Effector CD8-positive, alpha-beta T cell (primary cell): ENCODE measurements at places on chromosomes 5 and 9.

DNA sequence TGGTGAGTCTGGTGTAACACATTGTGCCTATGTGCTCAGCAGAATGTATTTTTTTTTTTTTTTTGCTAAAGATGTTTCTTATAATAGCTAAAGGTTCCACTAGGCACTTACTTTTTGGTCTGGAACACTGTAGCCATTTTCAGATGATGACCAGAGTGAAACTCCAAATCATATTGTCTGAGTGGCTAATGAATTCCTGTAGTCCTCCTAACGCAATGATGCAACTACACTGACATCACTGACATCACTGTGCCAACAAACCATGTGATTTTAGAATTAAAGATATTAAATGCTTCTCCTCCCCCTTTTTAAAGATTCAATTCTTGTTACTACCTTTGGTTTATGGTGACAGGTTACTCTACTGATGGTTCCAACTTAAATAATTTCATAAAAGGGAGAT lies 28.8 kb downstream of the JAKMIP2 start:
- DNase-seq = no peak

DNA sequence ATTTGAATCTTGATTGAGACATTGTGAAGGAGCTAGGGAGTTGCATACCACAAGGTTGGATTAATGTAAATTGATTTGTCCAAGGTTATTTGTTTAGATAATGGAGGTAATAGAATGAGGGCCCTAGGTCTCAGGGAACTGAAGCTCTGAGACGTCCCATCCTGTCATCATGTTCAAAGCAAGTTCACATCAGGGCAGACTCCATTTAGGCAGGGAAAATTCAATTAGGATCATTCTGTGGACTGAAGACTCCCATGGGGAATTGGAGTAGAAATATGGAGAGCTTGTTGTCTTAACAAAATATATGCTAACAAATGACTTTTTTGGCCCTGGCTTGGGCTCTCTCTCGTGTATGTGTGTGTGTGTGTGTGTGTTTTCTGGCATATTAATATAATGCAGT lies 722.0 kb upstream of the ADAMTS16 start:
- no peak for DNase-seq

DNA sequence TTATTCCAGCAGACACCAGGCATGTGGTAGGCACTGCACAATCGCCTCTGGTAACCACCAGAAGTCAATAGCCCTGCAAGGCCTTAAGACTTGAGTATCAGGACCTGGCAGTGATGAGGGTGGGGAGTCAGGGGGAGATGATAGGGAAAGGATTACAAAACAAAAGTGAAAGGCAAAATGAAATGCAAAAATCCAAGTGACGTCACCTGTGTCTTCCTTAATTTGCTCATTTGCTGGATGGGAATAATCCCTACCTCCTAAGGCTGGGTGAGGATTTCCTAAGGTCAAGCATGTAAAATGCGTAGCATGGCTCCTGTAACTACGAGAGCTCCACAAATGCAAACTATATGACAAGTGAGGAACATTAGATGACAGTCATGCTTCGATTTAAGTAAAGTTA lies 58.4 kb downstream of the FOXI1 start:
- no peak for DNase-seq

DNA sequence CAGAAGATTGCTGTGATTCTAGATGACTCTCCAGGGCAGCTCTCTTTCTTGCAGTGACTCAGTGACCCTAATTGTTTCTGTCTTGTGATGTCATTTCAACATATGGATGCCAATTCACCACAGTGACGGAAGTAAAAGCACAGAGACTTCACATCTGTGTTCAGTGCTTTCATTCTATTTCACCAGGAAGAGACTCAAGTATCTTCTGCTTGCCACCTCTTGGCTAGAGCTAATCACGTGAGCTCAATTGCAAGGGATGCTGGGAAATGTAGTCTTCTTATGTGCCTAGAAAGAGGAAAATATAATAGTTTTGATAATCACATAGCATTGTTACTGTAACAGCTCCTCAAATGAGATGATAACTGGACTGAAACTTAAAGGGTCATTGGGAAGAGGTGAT lies 453.3 kb upstream of the KLF4 start:
- no peak for DNase-seq

DNA sequence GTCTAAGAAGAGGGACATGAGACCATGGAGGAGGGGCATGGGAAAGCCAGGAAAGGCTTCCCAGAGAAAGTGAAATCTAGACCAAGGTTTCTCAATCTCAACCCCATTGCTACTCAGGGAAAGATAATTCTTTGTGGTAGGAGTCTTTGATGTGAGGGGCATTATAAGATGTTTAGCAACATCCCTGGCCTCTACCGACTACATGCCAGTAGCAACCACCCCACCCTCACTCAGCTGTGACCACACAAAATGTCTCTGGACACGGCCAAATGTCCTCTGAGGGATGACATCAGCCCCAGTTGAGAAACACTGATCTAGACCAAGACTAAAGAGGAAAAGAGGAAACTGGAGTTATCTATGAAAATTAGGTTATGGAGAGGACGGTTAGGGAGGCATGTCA lies 298.5 kb upstream of the KIF2A start:
- DNase-seq = no peak

DNA sequence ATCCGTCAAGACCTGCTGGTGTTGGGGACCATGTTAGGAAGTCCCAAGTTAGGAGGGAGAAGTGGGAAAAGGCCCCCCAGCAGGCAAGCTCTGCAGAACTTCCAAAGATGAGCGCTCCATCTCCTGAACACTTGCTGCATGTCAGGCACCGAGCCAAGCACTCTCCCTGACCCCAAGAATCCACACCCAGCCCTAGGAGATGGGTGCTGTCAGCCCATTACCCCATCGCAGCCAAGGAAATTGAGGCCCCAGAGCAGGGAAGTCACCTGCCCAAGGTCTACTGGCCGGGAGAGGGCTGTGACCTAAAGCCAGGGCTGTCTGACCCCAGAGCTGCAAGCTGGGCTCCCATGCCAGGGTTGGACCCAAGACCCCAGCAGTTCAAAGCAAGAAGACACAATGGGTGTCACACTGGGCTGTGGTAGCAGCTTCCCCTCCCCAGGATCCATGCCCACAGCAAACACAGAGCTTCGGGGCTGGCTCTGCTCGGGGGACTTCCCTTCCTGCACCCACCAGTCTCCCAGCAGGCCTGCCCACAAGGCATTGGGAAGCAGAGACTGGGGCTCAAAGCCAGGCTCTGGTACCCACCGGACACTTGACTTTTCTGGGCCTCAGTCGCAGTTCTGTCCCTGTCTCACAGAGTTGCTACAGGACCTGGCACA lies 13.5 kb downstream of the EEIG1 start:
- DNase-seq = no peak

DNA sequence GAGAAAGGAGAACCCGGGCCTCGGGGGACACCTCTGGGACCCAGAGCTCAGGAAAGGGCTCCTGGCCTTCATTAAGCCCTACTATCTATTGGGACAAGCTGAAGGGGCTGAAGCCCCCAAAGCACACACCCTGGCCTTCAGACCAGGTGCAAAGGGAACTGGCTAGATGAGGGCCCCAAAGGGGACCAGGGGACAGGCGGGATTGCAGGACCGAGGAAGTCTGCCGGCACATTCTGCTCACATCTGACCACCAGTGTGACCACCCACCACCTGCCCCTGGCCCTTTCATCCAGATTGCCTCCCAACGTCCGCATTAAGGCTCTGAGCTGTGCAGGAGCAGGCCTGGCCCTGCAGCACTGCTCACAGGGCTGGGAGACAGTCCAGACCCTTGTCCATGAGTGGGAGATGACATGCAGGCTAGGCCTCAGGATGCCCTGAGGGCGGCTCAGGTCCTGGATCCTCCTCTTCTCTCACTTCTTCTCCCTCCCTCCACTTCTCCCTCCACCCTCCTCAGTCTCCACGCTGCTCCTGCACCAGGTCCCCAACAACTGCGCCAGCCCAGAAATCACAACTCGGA lies 19.2 kb downstream of the PSD2 start:
- DNase-seq = no peak

DNA sequence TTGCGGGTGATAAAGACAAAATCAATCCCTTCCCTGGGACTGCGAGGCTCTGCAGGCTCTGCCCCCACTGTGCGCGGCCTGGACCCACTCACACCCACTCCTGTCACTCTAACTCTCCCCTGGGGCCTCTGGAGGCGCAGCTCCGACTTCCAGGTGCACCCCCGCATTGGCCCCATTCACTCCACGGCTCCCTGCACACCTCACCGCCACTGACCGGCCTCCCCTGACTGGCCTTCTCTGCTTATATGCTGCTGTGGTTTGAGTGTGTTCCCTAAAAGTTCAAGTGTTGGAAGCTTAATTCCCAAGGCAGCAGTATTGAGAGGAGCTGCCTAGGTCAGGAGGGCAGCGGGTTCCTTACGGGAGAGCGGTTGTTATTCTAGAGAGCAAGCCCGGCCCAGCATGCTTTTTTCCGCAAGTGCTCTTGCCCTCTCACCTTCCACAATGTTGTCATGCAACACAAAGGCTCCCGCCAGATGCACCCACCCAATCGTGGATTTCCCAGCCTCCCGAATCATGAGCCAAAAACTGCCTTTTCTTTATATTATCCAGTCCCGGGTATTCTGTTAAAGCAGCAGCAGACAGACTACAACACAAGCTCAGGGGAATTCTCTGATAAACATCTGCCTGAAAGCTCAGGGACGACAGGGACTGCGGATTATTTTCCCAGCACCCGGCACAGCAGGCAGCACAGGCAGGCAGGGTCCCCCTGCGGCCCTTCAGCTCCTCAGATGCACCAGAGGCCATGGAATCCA lies 73.5 kb upstream of the LRRTM2 start:
- no peak for DNase-seq

GRCh38 chr5:168879929-168880328 lies 300.8 kb upstream of the PANK3 start:
- no peak for DNase-seq

- no peak for DNase-seq
Measured at GRCh38 chr9:34369636-34370035, 7.1 kb downstream of the MYORG start.

GRCh38 chr5:96228408-96228807 lies 204.6 kb downstream of the PCSK1 start:
- no peak for DNase-seq

DNA sequence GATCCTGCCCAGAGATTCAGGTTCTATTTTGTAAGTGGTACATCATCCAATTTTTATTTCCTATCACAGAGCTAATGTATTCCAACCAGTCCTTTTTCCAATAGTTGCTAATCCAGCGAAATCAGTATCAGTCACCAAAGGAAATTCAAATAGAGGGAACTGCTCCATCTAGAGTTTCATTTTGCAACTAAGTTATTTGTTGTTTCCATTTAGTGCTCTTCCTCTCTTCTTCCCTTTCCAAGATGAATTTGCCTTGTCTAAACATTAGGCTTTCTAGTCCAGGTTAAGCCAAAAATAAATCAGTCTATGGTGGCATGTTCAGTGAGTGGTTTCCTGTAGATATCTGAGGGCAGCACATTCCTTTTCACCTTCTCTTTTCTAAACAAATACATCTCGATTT lies 79.8 kb upstream of the SPATA31D4 start:
- DNase-seq = no peak

DNA sequence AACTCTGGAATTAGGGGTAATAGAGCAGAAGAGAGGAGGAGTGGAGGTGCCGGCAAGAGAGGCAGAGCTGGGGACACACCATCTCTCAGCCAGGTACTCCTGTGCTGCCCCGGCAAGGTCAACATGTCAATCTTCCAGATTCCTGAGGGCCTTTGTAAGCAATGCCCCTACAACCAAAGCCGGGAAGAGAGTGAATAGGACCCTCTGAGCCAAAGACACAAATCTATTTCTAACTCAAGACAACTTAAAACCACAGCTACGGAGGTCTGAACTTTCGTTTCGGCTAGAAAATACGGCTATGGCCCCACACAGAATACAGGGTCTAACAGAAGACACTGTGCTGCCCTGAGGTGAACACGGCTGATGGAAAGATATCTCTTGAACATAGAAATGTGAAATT lies 66.6 kb downstream of the SERINC5 start:
- no peak for DNase-seq

- DNase-seq = no peak
Measured at GRCh38 chr9:27129221-27129620, 20.2 kb downstream of the TEK start.

- DNase-seq = no peak
Measured at GRCh38 chr5:5360941-5361520, 61.4 kb upstream of the ICE1 start.

GRCh38 chr5:151125421-151125820 lies 32.2 kb downstream of the ANXA6 start:
- DNase-seq = no peak

- no peak for DNase-seq
Measured at GRCh38 chr5:178338126-178338749, 105.6 kb upstream of the PHYKPL start.

GRCh38 chr5:95727764-95728191 lies 3.4 kb upstream of the RHOBTB3 start:
- no peak for DNase-seq

DNA sequence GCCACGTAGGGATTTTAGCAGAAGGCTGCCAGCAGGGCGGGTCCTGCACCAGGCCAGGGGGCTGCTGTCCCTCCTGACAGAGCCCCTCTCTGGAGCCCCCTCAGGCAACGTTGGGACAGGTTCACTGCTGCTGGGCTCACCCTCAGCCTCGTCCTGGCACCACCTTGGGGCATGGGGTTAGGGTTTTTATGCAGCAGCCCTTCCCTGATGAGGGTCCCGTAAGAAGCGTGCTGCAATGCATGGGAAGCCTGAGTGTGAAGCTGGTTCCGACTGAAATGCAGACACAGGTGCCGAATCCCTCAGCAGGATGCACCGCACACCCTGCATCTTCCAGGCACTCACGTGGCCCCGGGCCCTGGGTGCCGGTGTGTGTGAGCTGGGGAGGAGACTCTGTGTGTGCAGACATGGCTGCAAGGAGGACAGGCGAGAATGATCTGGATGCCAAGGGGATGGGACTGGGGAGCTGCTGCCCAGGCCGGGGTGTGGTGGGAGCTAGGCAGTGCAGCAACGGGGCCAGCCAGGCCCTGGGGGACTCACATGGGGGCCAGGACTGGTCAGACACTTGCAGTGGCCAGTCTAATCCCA lies 27.1 kb downstream of the ZDHHC11B start:
- no peak for DNase-seq

DNA sequence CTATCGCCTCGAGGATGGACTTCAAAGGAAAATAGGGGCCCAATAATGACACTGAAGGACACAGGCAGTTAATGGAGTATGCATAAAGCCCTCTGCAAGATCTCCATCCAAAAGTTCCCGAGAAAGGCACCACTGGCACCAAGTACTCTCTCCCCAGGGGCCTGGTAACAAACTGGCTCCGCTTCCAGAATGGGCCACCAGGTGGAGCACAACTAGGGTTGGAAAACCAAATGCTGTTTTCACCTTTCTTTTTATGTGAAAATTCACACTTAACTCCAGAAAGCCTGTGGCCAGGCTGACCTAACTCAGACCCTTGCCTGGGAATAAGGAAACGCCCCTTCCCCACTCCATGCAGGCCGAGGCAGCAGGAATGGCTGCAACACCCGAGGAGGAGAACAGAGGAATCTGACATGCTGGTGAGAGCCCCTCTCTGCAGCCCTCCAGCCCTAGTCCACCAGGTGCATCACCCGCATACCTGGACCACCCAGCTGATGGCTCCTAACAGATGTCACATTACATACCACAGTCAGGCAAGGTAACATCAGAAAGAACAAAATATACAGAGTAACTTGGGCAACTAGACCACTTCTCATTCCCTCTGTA lies 42.8 kb downstream of the CAMSAP1 start:
- peak; percentile 38 for DNase-seq
